CD4-positive, alpha-beta memory T cell (primary cell): ENCODE measurements at places on chromosomes 2 and 18. TPM values are rescaled to one million over a fixed set of nuclear protein-coding genes. Genes with fewer than 3 reads are reported as not detected.
A peak's percentile ranks its signal among the peaks of the same experiment; 100 is the strongest.

RAX gene
- not detected for total RNA-seq

NRP2 gene
- total RNA-seq: 1.1 TPM

SERPINB4 gene
- not detected for total RNA-seq

EPC2 gene
- total RNA-seq: 70.9 TPM

SNRPD1 gene
- 24.5 TPM for total RNA-seq

DNA sequence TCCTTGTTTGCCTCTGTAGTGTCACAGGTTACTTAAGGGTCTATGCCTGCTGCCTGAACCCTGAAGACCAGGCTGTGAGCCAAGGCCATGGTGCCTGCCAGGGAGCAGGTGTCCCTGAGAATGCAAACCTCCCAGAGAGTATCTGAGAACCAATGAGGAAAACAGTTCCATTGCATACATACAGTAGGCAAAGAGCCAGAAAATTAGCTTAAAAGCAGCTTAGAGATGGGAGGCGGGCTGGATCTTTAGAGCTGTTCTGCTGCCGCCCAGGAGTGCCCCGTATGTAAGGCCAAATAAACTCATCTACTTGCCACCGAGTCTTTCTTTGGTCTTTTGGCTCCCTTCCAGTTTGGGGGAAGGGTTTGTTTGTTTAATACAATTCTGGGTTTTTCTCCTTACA is 327.9 kb downstream of the CLIP4 start:
- DNase-seq: no peak
- no peak overlapping the region for H3K4me3 ChIP-seq
- H3K27ac ChIP-seq: no peak overlapping the region
- H3K36me3 ChIP-seq: no peaks in the 10 kb centered on the region

- H3K27me3 ChIP-seq: no peaks in the 10 kb centered on the region
- peak overlapping the region; percentile 40 for H3K4me3 ChIP-seq
- peak overlapping the region; percentile 94 for H3K27ac ChIP-seq
- H3K36me3 ChIP-seq: peaks cover 21% of the 10 kb centered on the region
Measured at GRCh38 chr18:3454365-3455089, 4.6 kb downstream of the TGIF1 start.

DNA sequence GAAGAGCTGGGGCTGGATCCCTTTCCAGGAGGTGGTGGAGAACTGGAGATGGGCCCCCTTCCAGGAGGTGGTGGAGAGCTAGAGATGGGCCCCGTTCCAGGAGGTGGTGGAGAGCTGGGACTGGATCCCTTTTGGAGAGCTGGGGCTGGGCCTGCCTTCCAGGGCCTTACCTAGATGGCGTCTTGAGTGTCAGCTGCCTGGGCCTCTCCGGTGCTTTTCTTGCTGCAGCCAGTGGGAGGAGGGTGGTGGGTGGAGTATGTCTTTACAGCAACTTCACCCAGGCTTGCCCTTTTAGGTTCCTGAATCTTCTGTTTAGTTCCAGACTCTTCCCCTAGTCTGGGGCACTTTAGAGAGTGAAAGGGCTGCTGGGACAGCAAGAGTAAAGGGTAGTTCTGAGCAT is 19.1 kb upstream of the TXNDC2 start:
- H3K27ac ChIP-seq: no peak overlapping the region
- no peaks in the 10 kb centered on the region for H3K36me3 ChIP-seq
- no peak for DNase-seq

DNA sequence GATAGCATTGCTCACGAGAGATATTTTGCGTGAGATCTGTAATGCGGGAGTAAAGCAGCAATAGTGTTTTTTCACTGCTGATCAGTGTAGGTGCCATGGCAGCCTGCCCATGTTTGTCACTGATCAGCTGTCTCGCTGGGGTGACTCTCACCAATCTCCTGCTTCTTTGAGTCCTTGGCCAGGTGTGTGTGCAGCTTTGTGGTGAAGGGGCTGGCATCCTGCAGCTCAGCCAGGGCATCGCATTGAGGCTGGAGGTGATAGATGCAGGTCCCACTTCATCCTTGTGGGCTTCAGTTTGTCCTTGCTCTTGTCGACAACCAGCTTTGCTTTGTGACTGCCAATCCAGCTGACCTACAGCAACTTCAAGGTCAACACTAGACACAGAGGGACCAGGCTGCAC is 258.3 kb upstream of the CXCR4 start:
- H3K27me3 ChIP-seq: no peaks in the 10 kb centered on the region
- no peak overlapping the region for H3K27ac ChIP-seq
- H3K4me3 ChIP-seq: no peak overlapping the region
- no peaks in the 10 kb centered on the region for H3K36me3 ChIP-seq
- DNase-seq: no peak

- no peak overlapping the region for H3K27ac ChIP-seq
- peaks cover 38% of the 10 kb centered on the region for H3K36me3 ChIP-seq
- DNase-seq: no peak
- no peak overlapping the region for H3K4me3 ChIP-seq
Measured at GRCh38 chr2:9586465-9586864, 30.8 kb upstream of the ADAM17 start.

GRCh38 chr2:64363848-64364247 is 90.1 kb upstream of the LGALSL start:
- no peak for DNase-seq
- H3K4me1 ChIP-seq: no peaks in the 10 kb centered on the region
- H3K27ac ChIP-seq: no peak overlapping the region
- H3K36me3 ChIP-seq: no peaks in the 10 kb centered on the region
- no peaks in the 10 kb centered on the region for H3K27me3 ChIP-seq
- no peak overlapping the region for H3K4me3 ChIP-seq

GRCh38 chr18:23460285-23461273 is 7.5 kb downstream of the RIOK3 start:
- peaks cover 56% of the 10 kb centered on the region for H3K4me1 ChIP-seq
- H3K36me3 ChIP-seq: peaks cover 19% of the 10 kb centered on the region
- no peaks in the 10 kb centered on the region for H3K27me3 ChIP-seq
- DNase-seq: no peak

- no peak for DNase-seq
- no peak overlapping the region for H3K4me3 ChIP-seq
- no peaks in the 10 kb centered on the region for H3K4me1 ChIP-seq
- H3K36me3 ChIP-seq: no peaks in the 10 kb centered on the region
- H3K27me3 ChIP-seq: no peaks in the 10 kb centered on the region
Measured at GRCh38 chr2:123540291-123540690, 484.8 kb upstream of the CNTNAP5 start.

GRCh38 chr18:27605107-27605834 is 420.2 kb upstream of the CHST9 start:
- no peaks in the 10 kb centered on the region for H3K4me1 ChIP-seq
- DNase-seq: no peak
- no peaks in the 10 kb centered on the region for H3K27me3 ChIP-seq
- no peak overlapping the region for H3K4me3 ChIP-seq
- no peak overlapping the region for H3K27ac ChIP-seq
